Urinary bladder (tissue), 4 donors: ENCODE measurements at places on chromosomes 4 and X. TPM values are rescaled to one million over a fixed set of nuclear protein-coding genes. Genes with fewer than 3 reads are reported as not detected.
A peak's percentile ranks its signal among the peaks of the same experiment; 100 is the strongest.

DNA sequence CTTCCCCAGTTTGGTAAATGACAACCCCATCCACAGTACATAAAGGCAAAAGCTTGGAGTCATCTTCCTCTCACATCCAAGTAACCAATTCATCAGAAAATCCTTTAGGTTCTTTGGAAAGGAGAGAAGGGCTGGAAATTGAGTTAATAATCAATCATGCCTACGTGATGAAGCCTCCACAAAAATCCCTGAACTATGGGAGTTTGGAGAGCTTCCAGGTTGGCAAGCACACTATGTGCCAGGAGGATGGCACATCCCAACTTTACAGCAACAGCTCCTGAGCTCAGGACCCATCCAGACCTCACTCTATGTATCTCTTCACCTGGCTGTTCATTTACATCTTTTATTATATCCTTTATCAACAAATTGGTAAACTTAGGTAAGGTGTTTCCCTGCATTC is 98.9 kb downstream of the IQCM start:
- DNase-seq: no peak

- no peak for DNase-seq
Measured at GRCh38 chrX:124862301-124862700, 457.4 kb upstream of the TEX13C start.

GRCh38 chr4:7356667-7357310 is 77.9 kb downstream of the PSAPL1 start:
- no peak for DNase-seq

DNA sequence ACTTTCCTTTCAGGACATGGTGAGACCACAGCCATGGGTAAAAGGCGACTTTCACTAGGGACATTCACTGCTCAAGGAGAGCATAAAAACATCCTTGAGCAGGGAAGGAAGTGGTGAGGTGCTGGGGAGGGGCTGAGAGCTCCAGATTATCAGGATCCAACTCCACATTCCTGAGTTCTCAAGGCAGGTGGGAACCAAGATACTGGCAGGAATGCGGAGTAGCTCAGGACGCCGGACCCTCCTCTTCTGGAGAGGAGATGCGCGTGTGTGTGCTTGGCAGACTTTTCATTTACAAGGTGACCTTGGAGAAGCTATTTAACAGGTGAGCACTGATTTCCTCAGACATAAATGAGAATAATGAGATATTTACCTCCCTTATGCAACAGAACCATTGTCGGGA is 41.3 kb upstream of the TXK start:
- no peak for DNase-seq

- DNase-seq: no peak
Measured at GRCh38 chr4:18103876-18104605, 82.5 kb upstream of the LCORL start.

DNA sequence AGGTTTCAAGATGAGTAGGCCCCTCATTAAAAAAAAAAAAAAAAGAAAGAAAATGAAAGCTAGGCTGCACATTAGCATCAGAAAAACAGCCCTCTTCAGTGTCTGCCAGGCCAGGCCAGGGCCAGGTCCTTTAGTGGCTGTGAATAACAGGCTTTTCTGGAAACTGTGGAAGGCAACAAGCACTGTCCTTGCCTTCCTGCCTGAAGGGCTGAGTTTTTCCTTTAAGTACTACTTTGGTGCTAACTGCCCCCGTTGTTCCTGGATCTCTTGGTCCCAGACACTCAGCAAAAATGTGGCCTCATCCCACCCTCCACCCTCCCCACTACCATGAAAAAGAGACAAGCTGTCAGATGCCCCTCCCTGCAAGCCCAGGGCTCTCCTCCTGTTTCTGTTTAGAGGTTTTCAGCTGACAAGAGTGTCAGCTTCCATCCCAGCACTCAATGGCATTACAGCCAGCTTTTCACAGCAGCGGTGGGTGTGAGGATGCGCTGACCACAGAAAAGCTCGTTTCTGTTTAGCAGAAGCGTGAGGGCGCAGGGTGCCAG is 174.2 kb downstream of the NHS start:
- DNase-seq: no peak

- no peak for DNase-seq
Measured at GRCh38 chrX:700936-701335, 70.3 kb downstream of the SHOX start.

- DNase-seq: no peak
Measured at GRCh38 chr4:55386073-55386472, 9.7 kb upstream of the TMEM165 start.

GRCh38 chrX:132631579-132632232 is 142.9 kb upstream of the MBNL3 start:
- DNase-seq: no peak

DNA sequence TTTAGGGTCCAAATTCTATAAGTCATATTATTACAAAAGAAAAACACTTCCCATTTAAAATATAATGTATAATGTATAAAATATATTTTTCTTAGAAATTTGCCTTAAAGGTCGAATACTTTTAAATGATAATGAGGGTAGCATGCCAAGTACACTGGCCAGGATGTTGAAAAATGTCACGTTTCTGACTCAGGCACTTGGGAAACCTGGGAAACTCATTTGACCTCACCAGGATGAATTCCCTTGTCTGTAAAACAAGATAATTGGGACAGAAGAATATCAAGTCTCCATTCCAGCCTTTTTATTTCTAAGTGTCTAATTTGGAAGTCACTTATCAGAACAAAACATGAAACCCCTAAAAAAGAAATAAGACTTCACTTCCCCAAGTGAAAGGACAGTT is 3.4 kb upstream of the SLC39A8 start:
- DNase-seq: no peak

GRCh38 chr4:33493231-33493630 is 2751.1 kb downstream of the ARAP2 start:
- DNase-seq: no peak

- no peak for DNase-seq
Measured at GRCh38 chr4:122584519-122584918, 36.3 kb downstream of the IL21 start.

DNA sequence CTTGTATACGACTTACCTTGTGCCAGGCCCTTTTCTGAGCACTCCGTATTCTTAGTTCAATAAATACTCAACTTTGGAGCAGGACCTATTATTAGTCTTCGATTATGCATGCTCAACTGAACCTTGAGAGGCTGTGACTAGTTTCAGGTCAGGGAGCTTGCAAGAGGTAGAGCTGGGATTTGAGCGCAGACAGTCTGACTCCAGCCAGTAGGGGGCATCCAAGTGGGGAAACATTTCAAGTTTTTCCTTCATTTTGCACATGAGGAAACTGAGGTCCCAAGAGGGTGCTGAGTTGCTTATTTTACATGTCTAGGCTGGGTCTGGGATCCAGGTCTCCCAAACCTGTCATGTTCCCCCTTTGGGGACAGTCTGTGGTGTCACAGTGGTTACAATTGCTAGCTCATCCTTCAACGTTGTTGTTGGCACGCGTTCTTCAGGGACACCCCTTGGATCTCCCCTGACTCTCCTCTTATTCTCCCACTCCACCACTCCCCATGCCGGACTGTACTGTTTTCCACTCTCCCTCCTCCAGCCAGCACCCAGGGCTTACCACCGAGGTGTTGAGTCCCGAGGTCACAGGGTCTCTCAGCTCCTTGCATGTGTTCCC is 6.7 kb upstream of the PRICKLE3 start:
- no peak for DNase-seq

GRCh38 chrX:93420525-93421082 is 252.8 kb downstream of the NAP1L3 start:
- no peak for DNase-seq

DNA sequence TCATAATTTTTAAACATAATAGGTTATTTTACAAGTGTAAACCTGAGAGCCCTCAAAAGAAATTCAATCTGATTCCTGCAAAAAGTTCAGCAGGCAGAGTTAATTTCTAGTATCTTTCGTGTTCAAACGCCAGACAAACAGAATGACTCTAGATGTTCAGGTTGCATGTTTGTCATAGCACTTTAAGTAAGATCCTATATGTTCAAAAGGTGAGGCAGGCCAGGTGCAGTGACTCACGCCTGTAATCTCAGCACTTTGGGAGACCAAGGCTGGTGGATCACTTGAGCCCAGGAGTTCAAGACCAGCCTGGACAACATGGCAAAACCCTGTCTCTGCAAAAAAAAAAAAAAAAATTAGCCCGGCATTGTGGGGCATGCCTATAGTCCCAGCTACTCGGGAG is 1.1 kb upstream of the RASSF6 start:
- no peak for DNase-seq

DNA sequence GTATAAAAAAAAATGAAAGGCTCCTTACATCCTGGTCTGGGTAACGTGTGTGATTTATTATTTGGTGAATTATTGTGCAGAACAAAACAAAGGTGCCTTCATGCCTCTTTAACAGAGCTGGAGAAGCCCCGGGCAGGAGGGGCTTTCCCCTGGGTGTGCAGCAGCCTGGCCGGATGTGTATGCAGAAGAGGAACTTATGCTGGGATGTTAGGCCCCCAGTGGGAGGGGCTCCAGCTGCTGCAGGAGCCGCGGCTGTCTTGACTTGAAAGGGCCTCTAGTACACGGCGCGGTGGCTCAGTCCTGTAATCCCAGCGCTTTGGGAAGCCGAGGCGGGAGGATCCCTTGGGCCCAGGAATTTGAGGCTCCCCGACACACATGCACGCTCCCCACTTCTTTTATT is 16.0 kb downstream of the CCNQ start:
- peak; percentile 25 for DNase-seq

- no peak for DNase-seq
Measured at GRCh38 chrX:39491548-39492297, 606.0 kb downstream of the BCOR start.

GRCh38 chrX:55220119-55220794 is at the start of gene PAGE5:
TSS of gene PAGE5 (plus strand) at chrX:55220346. CDS start at chrX:55221383, 1,037 bp downstream.
- no peak for DNase-seq

DNA sequence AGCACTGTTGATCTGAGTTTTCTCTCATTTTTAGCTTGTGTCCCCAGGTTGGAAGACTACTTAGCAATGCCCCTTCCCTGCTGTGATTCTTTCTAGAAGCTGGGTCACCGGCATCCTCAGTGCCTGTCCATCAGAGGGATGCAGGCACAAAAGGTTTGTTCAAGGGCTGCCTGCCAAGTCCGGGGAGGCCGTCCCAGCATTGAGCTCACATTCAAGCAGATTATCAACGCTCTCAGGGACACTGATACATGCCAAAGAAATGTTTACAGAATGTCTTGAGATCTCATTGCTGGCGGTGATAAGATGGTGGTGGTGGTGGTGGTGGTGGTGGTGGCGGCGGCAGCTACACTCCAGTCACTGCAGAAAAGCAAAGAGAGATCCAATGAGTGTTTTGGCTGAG is 79.6 kb upstream of the VCX3A start:
- no peak for DNase-seq

- DNase-seq: no peak
Measured at GRCh38 chr4:53920116-53920515, 144.3 kb downstream of the CHIC2 start.

DNA sequence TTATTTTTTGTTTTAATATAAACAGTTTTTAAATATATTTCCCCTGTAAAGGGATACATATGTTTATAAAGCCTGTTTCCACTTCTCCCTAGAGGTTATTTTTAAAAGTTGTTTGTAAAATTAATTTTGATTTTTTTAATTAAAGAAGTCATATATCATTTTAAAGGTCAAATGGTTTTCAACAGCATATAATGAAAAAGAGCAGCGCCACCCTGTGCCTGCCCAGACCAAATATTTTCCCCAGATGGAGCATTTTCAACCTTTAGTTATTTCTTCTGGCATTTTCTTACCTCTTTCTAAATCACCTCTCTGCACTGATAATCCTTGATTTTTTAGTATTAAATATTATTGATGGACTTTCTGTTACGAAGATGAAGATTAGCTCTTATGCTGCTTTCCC is 21.0 kb downstream of the MSX1 start:
- no peak for DNase-seq

GRCh38 chr4:83724485-83725335 is 188.8 kb downstream of the GPAT3 start:
- DNase-seq: no peak

GRCh38 chr4:186622788-186623464 is 67.6 kb upstream of the MTNR1A start:
- DNase-seq: no peak

- peak; percentile 81 for DNase-seq
Measured at GRCh38 chrX:149938881-149939654, 777 bp upstream of the EOLA2 start.

- DNase-seq: no peak
Measured at GRCh38 chrX:70453024-70453618, 8.5 kb downstream of the DLG3 start.

DNA sequence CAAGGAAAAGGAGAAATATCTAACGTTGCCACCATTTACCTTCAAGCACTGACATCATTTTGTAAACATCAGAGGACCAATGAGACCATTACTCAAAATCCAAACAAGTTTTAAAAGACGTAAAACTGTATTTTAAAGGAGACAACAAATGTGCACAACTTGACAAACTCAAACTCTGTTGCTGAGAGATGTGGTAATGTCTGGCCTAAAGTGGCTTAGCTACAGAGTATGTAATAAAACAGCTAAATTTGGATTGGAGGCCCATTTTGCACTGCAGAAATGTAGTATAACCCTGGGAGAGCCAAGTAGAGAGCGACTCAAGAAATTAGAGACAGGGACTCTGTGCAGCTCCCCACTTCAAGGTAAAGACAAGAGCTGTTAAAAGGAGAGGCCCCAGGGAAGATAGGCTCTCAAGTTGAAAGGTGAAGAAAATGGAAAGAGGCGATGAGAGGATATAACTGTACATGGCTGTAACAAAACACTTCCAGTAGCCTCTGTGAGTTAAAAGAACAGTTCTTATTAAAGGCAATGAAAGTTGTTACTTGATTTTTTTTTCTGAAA is 20.3 kb downstream of the UNC5C start:
- no peak for DNase-seq

- no peak for DNase-seq
Measured at GRCh38 chr4:188660796-188661195, 521.6 kb downstream of the TRIML1 start.

GRCh38 chrX:11672213-11672612 is 6.5 kb upstream of the ARHGAP6 start:
- no peak for DNase-seq

Gene FGF2
- 28.6 TPM for total RNA-seq

Gene NXT2
- total RNA-seq: 23.4 TPM

Gene NPNT
- 50.6 TPM for total RNA-seq

Gene SHISA3
- total RNA-seq: 2.1 TPM

Gene TMA16
- 46.7 TPM for total RNA-seq

Gene SSX2
- not detected for total RNA-seq

Gene RPGR
- total RNA-seq: 13.6 TPM

Gene CXCL6
- total RNA-seq: 0.16 TPM

Gene STEEP1
- total RNA-seq: 35.1 TPM

Gene MCUB
- total RNA-seq: 13.5 TPM

Gene RTL3
- total RNA-seq: 0.95 TPM

Gene DDX53
- not detected for total RNA-seq

Gene SRPK3
- total RNA-seq: 4.3 TPM

Gene RPA4
- 4.5 TPM for total RNA-seq

Gene BST1
- total RNA-seq: 23.7 TPM

Gene GRPR
- 1.1 TPM for total RNA-seq

Gene GPR34
- 27.5 TPM for total RNA-seq
